NK-92 treated with Interleukin-12 subunit alpha and Interleukin-12 subunit beta, amount 100 ng/mL, for 24 hours (cell line): ENCODE measurements at places on chromosomes 5 and 9.

DNA sequence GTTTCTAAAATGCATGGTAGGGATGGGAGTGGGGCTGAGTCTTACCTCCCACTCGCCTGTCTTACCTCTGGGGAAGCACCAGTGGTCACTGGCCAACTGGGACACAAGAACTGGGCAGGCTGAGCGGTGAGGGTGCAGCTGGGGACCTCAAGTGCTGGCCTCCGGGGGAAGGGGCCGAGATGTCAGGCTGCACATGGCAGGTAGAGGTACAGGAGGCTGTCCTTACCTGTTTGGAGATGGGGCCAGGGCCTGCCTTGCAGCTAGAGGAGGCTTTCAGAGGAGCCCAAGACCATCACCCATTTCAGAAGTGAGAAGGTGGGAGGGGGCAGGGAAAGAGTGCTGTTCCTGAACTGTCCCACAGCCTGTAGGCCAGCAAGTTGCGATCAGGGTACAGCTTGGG is 14.2 kb downstream of the PSAT1 start:
- no peak for DNase-seq

DNA sequence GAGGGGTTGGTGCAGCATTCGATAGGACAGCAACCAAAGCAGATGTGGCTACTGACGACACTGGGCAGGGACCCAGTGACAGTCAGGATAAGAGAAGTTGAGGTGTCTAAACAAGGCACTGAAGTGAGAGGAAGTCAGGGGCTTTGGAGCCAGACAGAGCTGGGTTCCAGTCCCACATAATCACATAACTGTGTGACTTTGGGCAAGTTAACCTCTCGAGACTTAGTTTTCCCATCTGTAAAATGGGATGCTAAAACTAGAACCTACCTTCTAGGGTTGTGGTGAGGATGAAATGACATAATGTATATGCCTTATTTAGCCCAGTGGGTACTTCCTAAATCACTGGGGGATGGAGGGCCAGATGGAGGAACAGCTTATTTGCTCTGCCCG is 3.1 kb downstream of the ANGPTL2 start:
- no peak for DNase-seq

DNA sequence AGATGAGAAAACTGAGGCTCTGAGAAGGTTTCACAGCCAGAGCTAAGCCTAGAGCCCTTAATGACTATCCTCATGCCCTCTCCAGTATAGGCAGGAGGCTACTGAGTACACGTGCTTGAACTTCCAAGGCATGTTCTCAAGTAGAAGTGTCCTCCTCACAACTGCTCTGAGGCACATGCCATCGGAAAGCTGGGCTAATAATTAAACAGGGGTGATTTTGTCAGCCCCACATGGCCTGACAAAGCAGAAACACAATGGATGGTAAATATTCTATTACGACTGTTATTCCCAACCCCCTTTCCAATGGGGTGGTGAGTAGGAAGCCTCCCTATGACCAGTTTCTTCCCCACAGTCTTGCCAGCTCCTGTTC is 34.3 kb downstream of the KCNIP1 start:
- no peak for DNase-seq

GRCh38 chr5:36215910-36216309 is 25.8 kb downstream of the NADK2 start:
- no peak for DNase-seq

DNA sequence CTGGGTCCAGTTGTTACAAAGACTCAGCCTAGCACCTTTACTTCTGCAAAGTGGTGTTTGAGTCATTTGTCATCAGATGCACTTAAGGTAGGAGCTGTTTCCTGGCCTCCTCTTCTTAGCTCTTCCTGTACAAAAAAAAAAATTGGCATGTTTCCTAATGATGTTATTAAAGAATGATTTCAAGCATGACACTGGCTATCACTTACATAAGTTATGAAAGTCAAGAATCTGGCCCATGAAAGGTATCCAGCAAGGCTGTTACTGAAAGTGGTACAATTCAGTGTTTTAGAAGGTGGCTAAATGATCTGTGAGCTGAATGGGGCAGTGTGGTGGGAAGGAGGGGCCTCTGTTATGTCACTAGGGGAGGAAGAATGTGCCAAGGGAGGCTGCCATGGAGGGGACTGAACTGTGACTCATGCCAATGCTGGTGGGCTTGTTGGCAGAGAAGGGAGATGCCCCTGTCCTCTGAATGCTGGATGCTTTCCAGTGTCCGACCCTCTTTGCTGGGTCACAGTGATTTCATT is 175.1 kb upstream of the MAP1B start:
- DNase-seq: no peak

DNA sequence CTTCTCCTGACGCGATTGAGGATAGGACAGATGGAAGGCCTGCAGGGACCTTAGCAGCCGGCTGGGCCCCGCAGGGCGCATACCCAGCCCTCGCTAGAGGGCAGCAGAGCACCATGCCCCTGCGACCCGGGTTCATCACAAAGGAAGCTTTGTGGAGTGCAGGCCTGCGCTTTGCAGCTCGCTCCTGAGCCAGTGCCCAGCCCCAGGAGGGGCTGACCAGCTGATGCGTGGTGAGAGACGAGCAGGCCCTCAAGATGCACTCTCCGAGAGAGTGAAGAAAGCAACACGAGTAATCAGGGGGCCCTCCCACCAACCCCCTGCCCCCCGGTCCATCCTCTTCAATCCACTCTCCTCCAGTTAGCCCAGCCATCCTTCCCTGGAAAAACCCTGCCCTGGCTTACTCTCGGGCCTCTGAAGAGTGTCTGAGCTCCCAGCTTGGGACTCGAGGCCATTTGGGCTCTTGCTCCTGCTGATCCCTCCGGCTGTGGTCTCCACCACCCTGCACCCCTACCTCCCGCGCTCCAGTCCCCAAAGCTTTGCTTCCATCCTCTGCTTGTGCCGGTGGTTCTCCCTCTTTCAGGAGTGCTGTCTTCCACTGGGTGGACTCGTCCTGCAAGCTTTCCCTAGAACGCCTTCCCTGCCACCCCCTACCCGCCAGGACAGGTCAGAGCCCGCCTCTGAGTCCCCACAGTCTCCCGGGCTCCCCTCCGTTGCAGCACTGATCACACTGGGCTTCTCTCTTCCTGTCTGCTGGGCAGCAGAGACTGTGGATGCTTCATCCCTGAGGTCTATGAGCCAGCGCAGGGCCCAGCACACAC is 9.1 kb upstream of the KIF12 start:
- no peak for DNase-seq

- no peak for DNase-seq
Observed at GRCh38 chr9:69657269-69657668, 14.9 kb downstream of the APBA1 start.

DNA sequence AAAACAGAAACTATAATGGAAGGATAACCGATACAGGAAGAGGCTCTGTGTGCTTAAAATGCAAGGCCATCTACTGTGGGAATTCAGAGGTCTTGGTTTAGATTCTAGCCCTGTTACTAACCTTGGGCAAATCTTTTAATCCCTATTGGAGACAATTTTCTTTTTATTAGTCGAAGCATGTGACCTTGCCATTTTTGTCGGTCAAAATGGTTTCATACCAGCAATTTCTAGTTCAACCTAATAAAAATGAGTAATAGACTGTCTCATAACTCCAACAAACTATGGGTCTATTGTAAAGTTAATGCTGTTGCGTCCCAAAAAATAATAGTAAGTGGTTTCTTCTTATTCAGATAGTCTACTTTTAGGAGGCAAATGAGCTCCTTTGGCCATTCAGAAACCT is 38.4 kb downstream of the PRR16 start:
- no peak for DNase-seq

GRCh38 chr5:178160176-178160575 is 6.5 kb upstream of the NHP2 start:
- DNase-seq: no peak

GRCh38 chr5:149756354-149756753 is 26.2 kb downstream of the PPARGC1B start:
- DNase-seq: no peak

- no peak for DNase-seq
Observed at GRCh38 chr5:142816531-142817430, 46.6 kb downstream of the ARHGAP26 start.

GRCh38 chr5:39947657-39948056 is 522.9 kb upstream of the DAB2 start:
- DNase-seq: no peak

GRCh38 chr9:128921881-128922763 is 1.3 kb downstream of the PHYHD1 start:
- no peak for DNase-seq

DNA sequence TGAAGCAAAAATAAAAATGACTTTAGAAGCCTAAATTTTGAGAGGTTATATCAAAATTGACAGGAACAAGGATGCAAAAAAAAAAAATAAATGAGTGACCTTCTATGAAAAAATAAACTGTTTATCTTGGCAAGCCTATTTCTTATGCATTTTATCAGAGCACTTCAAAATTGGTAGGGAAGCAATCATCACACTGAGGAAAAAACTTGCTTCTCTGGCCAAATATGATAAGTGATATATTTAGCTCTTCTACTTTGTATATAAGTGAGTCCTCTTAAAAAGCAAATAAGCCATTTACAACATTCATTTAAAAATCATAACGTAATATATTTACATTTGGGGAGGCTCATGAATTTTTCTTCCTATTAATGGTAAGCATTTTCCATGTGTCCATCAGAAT is 287.1 kb downstream of the FBXL17 start:
- DNase-seq: no peak

DNA sequence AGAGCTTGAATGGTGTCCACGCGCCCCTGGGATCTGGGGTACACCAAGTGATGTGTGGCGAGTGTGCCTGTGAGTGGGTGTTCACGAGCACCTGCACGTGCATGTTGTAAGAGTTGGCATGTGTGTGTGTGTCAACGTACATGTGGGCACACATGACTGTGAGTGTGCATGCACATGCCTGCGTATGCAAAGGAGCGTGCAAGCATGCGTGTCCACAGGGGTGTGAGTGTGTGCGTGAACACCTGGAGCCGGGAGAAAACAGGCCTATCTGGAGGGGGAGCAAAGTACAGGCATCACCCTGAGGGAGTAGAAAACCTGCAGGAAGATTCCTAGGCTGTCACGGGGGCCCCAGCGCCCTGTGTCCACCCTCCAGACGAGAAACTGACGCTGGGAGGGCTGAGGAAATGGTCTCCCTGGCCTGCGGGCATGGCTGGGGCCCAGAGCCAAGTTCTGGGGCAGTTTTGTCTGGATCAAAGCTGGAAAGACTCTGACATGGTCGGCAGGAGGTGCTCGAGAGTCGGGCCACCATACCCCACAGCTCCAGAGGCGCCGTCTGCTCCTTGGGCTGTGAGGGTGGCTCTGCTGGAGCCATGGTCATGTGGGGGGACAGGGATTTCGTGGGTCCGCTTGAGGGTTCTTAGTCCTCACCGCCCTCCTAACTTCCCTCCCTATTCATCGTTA is 31.8 kb downstream of the PTGES start:
- no peak for DNase-seq

GRCh38 chr5:137296213-137296781 is 202.8 kb downstream of the SPOCK1 start:
- no peak for DNase-seq

GRCh38 chr9:21081451-21081850 is 3.7 kb upstream of the IFNB1 start:
- DNase-seq: no peak
